Effector memory CD4-positive, alpha-beta T cell (primary cell): ENCODE measurements at places on chromosomes 12 and 14.
A peak's percentile ranks its signal among the peaks of the same experiment; 100 is the strongest.

DNA sequence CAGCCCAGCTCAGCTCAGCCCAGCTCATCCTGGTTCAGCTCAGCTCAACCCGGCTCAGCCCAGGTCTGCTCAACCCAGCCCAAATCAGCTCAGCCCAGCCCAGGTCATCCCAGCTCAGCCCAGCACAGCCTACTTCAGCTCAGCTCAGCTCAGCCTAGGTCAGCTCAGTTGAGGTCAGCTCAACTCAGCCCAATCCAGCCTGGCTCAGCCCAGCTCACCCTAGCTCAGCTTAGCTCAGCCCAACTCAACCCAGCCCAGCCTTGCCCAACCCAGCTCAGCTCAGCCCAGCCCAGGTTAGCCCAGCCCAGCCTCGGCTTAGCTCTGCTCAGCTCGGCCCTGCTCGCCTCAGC is 332.3 kb downstream of the TMEM121 start:
- no peaks in the 10 kb centered on the region for H3K27me3 ChIP-seq
- H3K4me3 ChIP-seq = no peak overlapping the region
- DNase-seq = no peak
- no peaks in the 10 kb centered on the region for H3K36me3 ChIP-seq

DNA sequence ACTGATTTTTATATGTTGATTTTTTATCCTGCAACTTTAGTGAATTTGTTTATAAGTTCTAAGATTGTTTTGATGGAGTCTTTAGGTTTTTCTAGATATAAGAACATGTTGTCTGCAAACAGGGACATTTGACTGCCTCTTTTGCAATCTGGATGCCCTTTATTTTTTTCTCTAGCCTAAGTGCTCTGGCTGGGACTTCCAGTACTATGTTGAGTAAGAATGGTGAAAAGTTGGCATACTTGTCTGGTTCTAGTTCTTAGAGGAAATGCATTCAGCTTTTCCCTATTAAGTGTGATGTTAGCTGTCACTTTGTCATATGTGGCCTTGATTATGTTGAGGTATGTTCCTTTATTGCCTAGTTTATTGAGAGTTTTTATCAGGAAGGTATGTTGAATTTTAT is 68.1 kb downstream of the ERC1 start:
- no peaks in the 10 kb centered on the region for H3K27me3 ChIP-seq
- no peaks in the 10 kb centered on the region for H3K36me3 ChIP-seq
- no peaks in the 10 kb centered on the region for H3K4me1 ChIP-seq
- no peak overlapping the region for H3K27ac ChIP-seq

GRCh38 chr12:42790761-42791151 is 201.2 kb upstream of the PRICKLE1 start:
- H3K27me3 ChIP-seq = no peaks in the 10 kb centered on the region
- H3K4me3 ChIP-seq = no peak overlapping the region
- no peaks in the 10 kb centered on the region for H3K36me3 ChIP-seq
- no peak for DNase-seq

DNA sequence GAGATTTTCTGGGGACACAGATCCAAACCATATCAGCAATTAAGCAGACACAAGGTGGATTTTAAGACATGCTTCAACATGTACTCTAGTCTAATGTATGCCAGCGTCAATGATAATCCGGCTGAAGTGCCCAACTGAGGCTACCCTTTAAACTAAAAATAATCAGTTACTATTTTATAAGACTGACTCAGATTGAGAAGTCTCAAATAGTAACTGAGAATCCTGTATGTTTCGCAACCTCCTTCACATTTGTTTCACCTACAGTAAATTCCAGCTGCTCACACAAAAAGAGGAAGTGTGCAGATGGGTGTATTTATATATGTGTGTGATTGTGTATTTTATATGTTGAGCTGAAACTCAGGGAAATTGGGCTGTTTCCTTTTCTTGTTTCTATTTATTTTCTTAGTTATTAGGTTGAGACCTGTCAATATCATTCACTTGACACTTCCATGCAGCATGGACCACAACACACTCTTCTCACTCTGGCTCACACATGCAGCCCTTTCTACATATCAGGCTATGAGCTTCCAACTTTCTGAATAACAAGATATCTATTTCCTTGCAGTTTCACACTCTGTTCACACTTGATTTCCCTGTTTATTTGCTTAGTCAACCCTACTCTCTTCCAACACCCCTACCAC is 1224.9 kb upstream of the TMEM132C start:
- H3K27me3 ChIP-seq = no peaks in the 10 kb centered on the region
- no peaks in the 10 kb centered on the region for H3K36me3 ChIP-seq
- H3K4me3 ChIP-seq = no peak overlapping the region

DNA sequence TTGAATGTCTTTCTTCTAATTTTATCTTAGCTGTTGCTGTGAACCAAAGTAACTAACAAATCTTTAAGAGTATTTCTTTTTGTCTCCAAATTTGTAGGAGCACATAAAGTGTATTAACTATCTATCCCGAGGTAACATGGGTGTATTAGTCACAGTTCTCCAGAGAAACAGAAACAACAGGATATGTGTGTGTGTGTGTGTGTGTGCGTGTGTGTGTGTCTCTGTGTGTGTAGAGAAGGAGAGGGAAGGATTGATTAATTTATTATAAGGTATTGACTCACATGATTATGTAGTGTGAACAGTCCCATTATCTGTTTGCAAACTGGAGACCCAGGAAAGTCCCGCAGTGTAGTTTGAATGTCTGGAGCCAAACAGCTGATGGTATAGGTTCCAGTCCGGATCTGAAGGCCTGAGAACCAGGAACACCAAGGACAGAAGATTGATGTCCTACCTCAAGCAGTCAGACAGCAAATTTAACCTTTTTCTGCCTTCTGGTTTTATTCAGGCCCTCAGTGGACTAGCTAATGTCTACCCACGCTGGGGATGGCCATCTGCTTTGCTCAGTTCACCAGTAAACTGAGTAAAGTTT is 14.4 kb downstream of the G2E3 start:
- H3K4me3 ChIP-seq = no peak overlapping the region
- DNase-seq = no peak
- H3K27me3 ChIP-seq = no peaks in the 10 kb centered on the region
- no peak overlapping the region for H3K27ac ChIP-seq

- H3K36me3 ChIP-seq = no peaks in the 10 kb centered on the region
- peaks cover 4% of the 10 kb centered on the region for H3K4me1 ChIP-seq
- peak; percentile 73 for DNase-seq
- H3K27ac ChIP-seq = peak within 1 kb of the TSS; percentile 82
- H3K4me3 ChIP-seq = peak within 1 kb of the TSS; percentile 98
These were observed at the start of gene SGPP1 for GRCh38 chr14:63727736-63728728. TSS of gene SGPP1 (minus strand) at chr14:63728065. CDS start at chr14:63727944, 121 bp downstream.

DNA sequence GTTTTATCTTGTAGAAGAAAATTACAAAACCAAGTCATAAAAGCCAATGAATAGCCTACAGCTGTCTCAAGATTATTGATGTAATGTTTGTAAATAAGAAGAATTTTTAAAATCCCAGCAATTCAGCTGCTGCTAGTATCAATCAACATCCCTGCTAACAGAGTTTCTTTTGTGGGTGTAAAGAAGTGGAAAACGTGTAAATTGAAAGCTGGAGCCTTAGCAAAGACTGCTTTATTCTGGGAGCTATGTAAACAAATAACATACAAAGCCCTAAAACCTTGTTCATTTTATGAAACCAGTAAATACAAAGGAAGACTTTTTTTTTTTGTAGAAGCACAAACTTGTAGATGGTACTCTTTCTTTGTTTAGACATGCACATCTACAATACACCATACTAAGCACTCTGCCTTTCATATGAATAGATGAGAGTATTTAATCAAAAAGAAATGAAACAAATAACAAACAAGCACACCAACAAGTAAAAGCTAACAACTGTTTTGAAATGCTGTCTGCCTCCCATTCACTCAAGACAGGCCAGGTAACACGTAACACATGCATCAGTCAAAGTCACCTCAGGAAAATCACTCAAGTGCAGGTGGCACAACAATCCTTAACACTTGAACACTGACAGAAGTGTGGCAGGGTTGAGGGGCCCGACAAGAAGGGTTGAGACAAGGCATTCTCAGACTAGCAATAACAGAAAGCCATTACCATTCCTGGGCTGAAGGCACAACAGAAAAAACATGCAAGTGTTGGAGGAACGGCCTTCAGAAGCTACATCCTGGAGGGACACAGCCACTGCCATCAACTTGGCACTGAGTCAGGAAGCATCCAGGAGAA is 1364.0 kb upstream of the SEL1L start:
- no peaks in the 10 kb centered on the region for H3K4me1 ChIP-seq
- no peaks in the 10 kb centered on the region for H3K27me3 ChIP-seq
- no peak overlapping the region for H3K27ac ChIP-seq
- no peaks in the 10 kb centered on the region for H3K36me3 ChIP-seq
- no peak overlapping the region for H3K4me3 ChIP-seq
- no peak for DNase-seq

GRCh38 chr14:100911665-100912316 is 8.3 kb upstream of the RTL1 start:
- no peaks in the 10 kb centered on the region for H3K27me3 ChIP-seq
- H3K4me1 ChIP-seq = no peaks in the 10 kb centered on the region
- DNase-seq = no peak
- H3K27ac ChIP-seq = no peak overlapping the region
- H3K4me3 ChIP-seq = no peak overlapping the region

DNA sequence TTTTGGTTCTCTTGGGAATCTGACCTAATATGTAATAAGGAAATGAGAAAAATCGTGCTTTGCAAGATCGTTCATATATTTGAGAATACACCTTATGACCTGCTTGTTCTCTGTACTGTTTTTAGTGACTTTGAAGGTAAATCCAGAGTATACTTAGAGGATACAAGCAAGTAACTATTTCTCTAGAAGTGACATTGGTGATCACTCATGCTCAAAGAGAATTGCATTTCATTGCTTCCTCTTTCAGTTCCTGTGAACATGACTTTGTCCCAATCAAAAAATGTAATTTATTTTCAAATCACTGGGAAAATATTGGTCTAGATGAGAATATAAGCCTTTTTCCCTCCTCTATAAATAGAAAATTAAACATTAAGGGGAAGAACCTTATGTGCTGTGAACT is 2.7 kb downstream of the KTN1 start:
- no peaks in the 10 kb centered on the region for H3K36me3 ChIP-seq
- no peak overlapping the region for H3K4me3 ChIP-seq
- no peaks in the 10 kb centered on the region for H3K27me3 ChIP-seq
- no peak for DNase-seq

DNA sequence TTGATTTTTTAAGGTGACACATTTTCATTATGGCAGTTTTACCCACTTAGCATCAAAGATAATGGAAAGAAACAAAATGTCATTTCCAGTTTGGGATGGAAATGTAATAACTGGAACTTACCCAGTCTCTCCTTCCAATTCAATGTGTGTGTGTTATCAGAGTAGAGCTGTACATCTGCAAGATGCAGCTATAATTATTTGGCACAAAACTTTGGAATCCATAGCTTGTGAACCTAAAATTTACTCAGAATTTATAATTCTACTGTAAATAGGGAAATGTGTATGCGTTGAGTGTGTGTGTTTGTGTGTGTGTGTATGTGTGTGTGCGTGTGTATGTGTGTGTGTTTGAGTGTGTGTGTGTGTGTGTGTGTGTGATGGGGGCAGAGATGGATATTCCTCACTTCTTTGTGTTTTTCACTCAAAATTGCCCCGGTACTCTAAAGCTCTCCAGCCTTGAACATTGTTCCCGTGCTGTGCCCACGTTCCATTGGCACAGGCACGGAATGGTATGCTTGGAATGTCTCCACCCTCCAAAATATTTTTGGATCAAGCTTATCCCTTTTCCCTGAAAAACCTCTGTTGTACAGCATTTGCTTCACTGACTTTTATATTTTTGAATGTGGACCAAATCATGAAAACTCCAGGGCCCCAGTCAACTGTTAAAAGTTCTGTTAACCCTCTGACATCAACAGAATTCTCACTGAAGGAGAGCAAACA is 150.2 kb upstream of the BMP4 start:
- no peak overlapping the region for H3K27ac ChIP-seq
- H3K4me1 ChIP-seq = no peaks in the 10 kb centered on the region
- no peak for DNase-seq
- H3K27me3 ChIP-seq = no peaks in the 10 kb centered on the region
- H3K36me3 ChIP-seq = no peaks in the 10 kb centered on the region

DNA sequence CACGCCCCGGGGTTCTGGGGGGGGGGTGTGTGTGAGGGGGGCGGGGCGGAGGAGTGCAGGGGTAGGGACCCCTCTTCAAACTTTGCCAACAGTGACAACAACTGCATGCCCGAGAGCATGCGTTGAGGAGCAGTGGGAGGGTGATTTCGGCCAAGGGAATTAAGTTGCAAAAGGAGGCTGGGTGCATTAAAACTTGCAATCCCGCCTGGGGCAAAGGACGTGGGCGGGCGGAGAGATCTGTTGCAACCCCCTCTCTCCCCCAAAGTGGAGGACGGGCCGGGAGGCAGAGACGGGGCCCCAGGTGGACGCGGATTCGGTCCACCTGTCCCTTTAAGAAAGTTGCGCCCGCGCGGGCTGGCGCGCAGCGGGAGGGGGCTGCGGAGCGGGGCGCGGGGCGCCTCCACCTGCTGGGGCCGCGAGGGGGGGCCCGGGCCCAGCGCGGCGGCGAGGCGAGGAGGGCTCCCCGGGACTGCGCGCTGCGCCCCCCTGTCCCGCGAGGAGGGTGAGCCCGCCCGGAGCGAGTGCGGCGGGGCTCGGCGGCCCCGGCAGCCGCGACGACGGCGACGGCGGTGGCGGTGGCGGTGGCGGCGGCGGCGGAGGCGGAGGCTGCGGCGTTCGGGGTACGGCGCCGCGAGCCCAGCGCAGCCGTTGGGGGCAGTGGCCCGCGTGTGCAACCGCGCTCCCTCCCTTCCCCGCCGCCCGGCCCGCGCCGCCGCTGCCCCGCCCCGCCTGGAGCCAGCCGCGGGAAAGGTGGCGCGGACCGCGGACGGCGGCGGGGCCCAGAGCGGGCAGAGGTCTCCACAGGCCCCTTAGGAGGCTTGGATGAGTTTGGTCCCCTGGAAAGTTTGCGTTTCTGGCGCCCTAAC is 530 bp upstream of the FOXN4 start:
- no peak overlapping the region for H3K27ac ChIP-seq
- peak overlapping the region; percentile 45 for H3K4me3 ChIP-seq
- peaks cover 17% of the 10 kb centered on the region for H3K27me3 ChIP-seq
- no peaks in the 10 kb centered on the region for H3K36me3 ChIP-seq
- no peak for DNase-seq
